ENCODE measurements at places on chromosomes 1 and 21. TPM values are rescaled to one million over a fixed set of nuclear protein-coding genes. Genes with fewer than 3 reads are reported as not detected.

SAMD11 gene
- total RNA-seq, result 51.8 TPM

- no peak for DNase-seq
- H3K4me1 ChIP-seq, result no peaks in the 10 kb centered on the region
- no peak overlapping the region for H3K4me3 ChIP-seq
- H3K36me3 ChIP-seq, result no peaks in the 10 kb centered on the region
- no peaks in the 10 kb centered on the region for H3K27me3 ChIP-seq
Measured at GRCh38 chr1:92274939-92275338, 23.8 kb downstream of the GLMN start.

- no peak for DNase-seq
- no peaks in the 10 kb centered on the region for H3K27me3 ChIP-seq
- no peak overlapping the region for H3K27ac ChIP-seq
Measured at GRCh38 chr1:59498640-59499039, 201.7 kb downstream of the FGGY start.

GRCh38 chr1:205589046-205589445 is 42.8 kb downstream of the ELK4 start:
- H3K27me3 ChIP-seq, result no peaks in the 10 kb centered on the region
- no peak overlapping the region for H3K4me3 ChIP-seq
- no peaks in the 10 kb centered on the region for H3K4me1 ChIP-seq
- DNase-seq, result no peak
- no peak overlapping the region for H3K27ac ChIP-seq
- no peaks in the 10 kb centered on the region for H3K36me3 ChIP-seq

GRCh38 chr1:117608115-117608615 is 2.3 kb downstream of the TENT5C start:
- H3K4me3 ChIP-seq, result peak overlapping the region; percentile 20
- no peaks in the 10 kb centered on the region for H3K27me3 ChIP-seq
- H3K36me3 ChIP-seq, result no peaks in the 10 kb centered on the region
- peak overlapping the region; percentile 29 for H3K27ac ChIP-seq
- H3K4me1 ChIP-seq, result peaks cover 34% of the 10 kb centered on the region

GRCh38 chr1:231603598-231604275 is 22.9 kb upstream of the DISC1 start:
- peak; percentile 54 for DNase-seq
- no peaks in the 10 kb centered on the region for H3K4me1 ChIP-seq
- H3K36me3 ChIP-seq, result no peaks in the 10 kb centered on the region
- H3K27me3 ChIP-seq, result no peaks in the 10 kb centered on the region

GRCh38 chr1:101239095-101240040 is 2.5 kb downstream of the S1PR1 start:
- no peak overlapping the region for H3K4me3 ChIP-seq
- no peaks in the 10 kb centered on the region for H3K36me3 ChIP-seq
- H3K27ac ChIP-seq, result no peak overlapping the region
- H3K4me1 ChIP-seq, result no peaks in the 10 kb centered on the region

AKNAD1 gene
- 0.26 TPM for total RNA-seq

MLLT11 gene
- total RNA-seq, result 5.0 TPM

SLC35F3 gene
- total RNA-seq, result 19.1 TPM

- no peaks in the 10 kb centered on the region for H3K4me1 ChIP-seq
- no peak overlapping the region for H3K4me3 ChIP-seq
- H3K36me3 ChIP-seq, result no peaks in the 10 kb centered on the region
- H3K27ac ChIP-seq, result no peak overlapping the region
Measured at GRCh38 chr1:194252199-194252598, 1065.8 kb upstream of the B3GALT2 start.

PGLYRP3 gene
- not detected for total RNA-seq

- H3K36me3 ChIP-seq, result no peaks in the 10 kb centered on the region
- H3K4me3 ChIP-seq, result no peak overlapping the region
- H3K4me1 ChIP-seq, result no peaks in the 10 kb centered on the region
Measured at GRCh38 chr1:228022571-228023293, 15.9 kb downstream of the WNT3A start.

DNA sequence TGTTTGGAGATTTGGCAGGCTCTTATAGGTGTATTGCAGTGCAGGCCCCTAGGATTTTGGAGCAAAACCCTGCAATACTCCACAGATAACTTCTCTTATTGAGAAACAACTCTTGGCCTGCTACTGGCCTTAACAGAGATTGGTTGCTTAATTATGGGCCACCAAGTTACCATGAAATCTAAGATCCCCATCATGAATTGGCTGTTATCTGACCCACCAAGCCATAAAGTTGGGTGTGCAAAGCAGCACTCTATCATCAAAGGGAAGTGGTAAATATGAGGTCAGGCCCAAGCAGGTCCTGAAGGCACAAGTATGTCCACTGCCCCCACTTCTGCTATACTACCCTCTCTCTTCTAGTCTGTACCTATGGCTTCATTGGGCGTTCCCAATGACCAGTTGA is 130.0 kb upstream of the TNFSF4 start:
- H3K4me3 ChIP-seq, result no peak overlapping the region
- H3K36me3 ChIP-seq, result no peaks in the 10 kb centered on the region
- no peaks in the 10 kb centered on the region for H3K4me1 ChIP-seq
- no peaks in the 10 kb centered on the region for H3K27me3 ChIP-seq

FBLIM1 gene
- 4.3 TPM for total RNA-seq

C1orf87 gene
- not detected for total RNA-seq

DNA sequence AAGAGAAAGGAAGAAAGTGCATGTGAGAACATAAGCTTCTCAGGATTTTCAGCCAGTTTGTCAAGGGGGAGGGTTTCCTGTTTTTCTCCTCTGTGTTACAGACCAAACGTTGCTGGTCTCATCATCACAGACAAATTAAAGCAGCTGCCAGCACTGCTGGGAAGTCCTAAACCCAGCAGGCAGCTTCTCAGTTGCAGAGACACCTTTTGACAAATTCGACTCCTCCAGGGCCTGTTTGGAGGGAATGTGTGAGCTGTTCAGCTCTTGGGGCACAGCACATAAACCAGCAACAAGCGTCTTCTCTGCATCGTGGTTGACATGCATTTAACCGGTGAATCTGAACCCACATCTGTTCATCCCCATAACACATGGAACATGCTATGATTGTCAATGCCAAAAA is 454.6 kb upstream of the RUNX1 start:
- H3K27me3 ChIP-seq, result no peaks in the 10 kb centered on the region
- H3K4me1 ChIP-seq, result no peaks in the 10 kb centered on the region
- H3K4me3 ChIP-seq, result no peak overlapping the region
- DNase-seq, result no peak
- H3K36me3 ChIP-seq, result no peaks in the 10 kb centered on the region
- no peak overlapping the region for H3K27ac ChIP-seq

RBBP4 gene
- 376 TPM for total RNA-seq

WDR64 gene
- total RNA-seq, result not detected

DNA sequence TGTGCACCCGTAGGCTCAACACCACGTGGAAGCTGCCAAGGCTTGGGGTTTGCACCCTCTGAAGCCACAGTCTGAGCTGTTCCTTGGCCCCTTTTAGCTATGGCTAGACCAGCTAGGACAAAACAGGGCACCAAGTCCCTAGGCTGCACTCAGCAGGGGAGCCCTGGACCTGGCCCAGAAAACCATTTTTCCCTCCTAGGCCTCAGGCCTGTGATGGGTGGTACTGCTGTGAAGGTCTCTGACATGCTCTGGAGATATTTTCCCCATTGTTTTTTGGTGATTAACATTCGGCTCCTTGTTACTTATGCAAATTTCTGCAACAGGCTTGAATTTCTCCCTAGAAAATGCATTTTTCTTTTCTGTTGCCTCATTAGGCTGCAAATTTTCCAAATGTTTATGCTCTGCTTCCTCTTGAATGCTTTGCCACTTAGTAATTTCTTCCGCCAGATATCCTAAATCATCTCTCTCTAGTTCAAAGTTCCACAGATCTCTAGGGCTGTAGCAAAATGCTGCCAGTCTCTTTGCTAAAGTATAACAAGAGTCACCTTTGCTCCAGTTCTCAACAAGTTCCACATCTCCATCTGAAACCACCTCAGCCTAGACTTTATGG is 69.0 kb upstream of the KRTAP19-8 start:
- H3K4me1 ChIP-seq, result no peaks in the 10 kb centered on the region
- H3K27ac ChIP-seq, result no peak overlapping the region
- H3K27me3 ChIP-seq, result no peaks in the 10 kb centered on the region
- no peak for DNase-seq

RNU1-2 gene
- total RNA-seq, result 1,290 TPM

GRCh38 chr1:52920791-52921291 is 699 bp downstream of the ECHDC2 start:
- DNase-seq, result no peak
- H3K4me3 ChIP-seq, result peak overlapping the region; percentile 62
- no peaks in the 10 kb centered on the region for H3K27me3 ChIP-seq
- H3K27ac ChIP-seq, result peak overlapping the region; percentile 74
- H3K36me3 ChIP-seq, result no peaks in the 10 kb centered on the region

LRRC3 gene
- total RNA-seq, result 3.3 TPM

DNA sequence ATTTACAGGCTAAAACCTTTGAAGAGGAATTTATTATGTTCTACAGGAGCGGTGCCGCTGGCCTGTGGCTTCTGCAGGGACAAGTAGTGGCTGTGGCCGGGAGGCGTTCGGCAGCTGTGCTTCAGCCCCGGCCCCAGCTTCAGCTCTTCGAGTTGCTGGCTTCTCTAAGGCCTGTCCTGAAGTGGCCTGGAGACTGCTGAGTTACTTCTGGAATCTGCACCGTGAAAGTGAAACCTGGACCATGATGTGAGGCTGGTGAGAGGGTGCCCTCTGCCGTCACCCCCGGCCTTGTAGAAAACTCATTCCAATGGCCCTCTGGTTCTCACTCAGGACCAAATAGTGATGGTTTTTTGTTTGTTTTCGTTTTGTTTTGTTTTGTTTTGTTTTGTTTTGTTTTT is 48.1 kb downstream of the PRKCZ start:
- no peak for DNase-seq
- H3K27ac ChIP-seq, result no peak overlapping the region
- H3K36me3 ChIP-seq, result no peaks in the 10 kb centered on the region
- no peak overlapping the region for H3K4me3 ChIP-seq
- H3K27me3 ChIP-seq, result no peaks in the 10 kb centered on the region

DNA sequence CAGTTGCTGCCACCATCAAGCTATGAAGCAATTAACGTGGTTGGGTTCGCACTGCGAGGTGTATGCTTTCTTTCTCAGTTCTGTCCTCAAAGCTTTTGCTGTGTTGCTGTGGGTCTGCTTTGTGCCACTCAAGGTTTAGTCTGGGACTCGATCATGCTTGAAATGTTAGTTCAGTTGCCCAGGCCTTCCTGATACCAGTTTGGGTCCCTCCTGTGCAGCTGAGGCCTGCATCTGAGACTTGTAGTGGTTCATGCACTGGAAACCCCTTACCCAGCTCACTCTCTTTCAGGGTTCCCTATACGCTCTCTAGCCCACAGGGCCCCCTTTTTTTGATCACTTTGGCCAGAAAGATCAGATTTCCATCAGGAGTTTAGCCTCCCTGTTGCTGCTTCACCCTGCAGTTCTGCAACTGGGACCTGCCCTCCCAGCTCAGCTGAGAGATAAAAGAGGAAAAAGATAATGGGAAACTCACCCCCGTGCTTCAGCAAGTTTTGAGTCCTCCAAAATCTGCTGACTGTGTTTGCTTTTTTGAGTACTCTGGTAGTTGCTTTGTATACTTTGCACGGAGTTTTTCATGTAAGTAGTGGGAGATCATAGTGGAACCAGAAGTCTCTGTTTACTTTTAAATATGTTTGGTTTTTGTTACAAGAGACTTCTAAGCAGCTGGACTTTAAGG is 317.0 kb downstream of the HHAT start:
- H3K4me3 ChIP-seq, result no peak overlapping the region
- no peak overlapping the region for H3K27ac ChIP-seq
- H3K4me1 ChIP-seq, result no peaks in the 10 kb centered on the region
- H3K27me3 ChIP-seq, result no peaks in the 10 kb centered on the region
- DNase-seq, result no peak

DNA sequence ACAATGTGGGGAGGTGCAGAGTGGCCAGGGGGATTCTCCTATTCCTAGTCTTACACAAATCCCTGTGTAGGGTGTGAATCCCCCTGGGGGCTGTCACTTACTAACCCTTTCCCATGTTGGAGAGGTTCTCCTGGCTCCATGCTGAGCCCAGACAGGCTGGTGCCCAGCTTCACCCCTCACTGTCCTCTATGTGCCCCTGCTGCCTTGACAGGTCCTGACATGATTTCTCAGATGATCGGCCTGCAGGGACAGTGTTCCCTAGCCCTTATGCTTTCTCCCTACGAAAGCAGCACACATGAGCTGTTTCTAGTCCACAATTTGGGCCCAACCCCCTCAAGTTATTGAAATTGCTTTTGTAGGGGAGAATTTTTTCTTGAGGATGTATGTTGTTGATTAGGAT is 68.9 kb upstream of the FAM78B start:
- H3K4me3 ChIP-seq, result no peak overlapping the region
- no peaks in the 10 kb centered on the region for H3K4me1 ChIP-seq
- no peaks in the 10 kb centered on the region for H3K36me3 ChIP-seq
- no peaks in the 10 kb centered on the region for H3K27me3 ChIP-seq
- no peak for DNase-seq

- H3K27me3 ChIP-seq, result no peaks in the 10 kb centered on the region
- no peak overlapping the region for H3K27ac ChIP-seq
- no peak for DNase-seq
- H3K4me3 ChIP-seq, result no peak overlapping the region
- no peaks in the 10 kb centered on the region for H3K4me1 ChIP-seq
Measured at GRCh38 chr1:213783893-213784292, 203.9 kb upstream of the PROX1 start.

- no peak overlapping the region for H3K4me3 ChIP-seq
- no peak overlapping the region for H3K27ac ChIP-seq
- H3K4me1 ChIP-seq, result no peaks in the 10 kb centered on the region
- H3K36me3 ChIP-seq, result no peaks in the 10 kb centered on the region
- H3K27me3 ChIP-seq, result no peaks in the 10 kb centered on the region
Measured at GRCh38 chr1:234262007-234262753, 111.1 kb upstream of the COA6 start.

- no peak overlapping the region for H3K27ac ChIP-seq
- H3K4me1 ChIP-seq, result no peaks in the 10 kb centered on the region
- H3K36me3 ChIP-seq, result no peaks in the 10 kb centered on the region
- DNase-seq, result no peak
- no peaks in the 10 kb centered on the region for H3K27me3 ChIP-seq
Measured at GRCh38 chr21:45639206-45640000, 4.1 kb upstream of the PCBP3 start.

GRCh38 chr1:231856894-231857293 is 230.3 kb downstream of the DISC1 start:
- H3K36me3 ChIP-seq, result no peaks in the 10 kb centered on the region
- no peak overlapping the region for H3K4me3 ChIP-seq
- H3K27me3 ChIP-seq, result no peaks in the 10 kb centered on the region
- no peak overlapping the region for H3K27ac ChIP-seq
- no peak for DNase-seq
- H3K4me1 ChIP-seq, result no peaks in the 10 kb centered on the region

GBP4 gene
- 3.3 TPM for total RNA-seq

CD34 gene
- total RNA-seq, result 0.15 TPM

GRCh38 chr1:207805841-207806421 is 54.1 kb downstream of the CD46 start:
- no peak overlapping the region for H3K27ac ChIP-seq
- H3K27me3 ChIP-seq, result no peaks in the 10 kb centered on the region
- no peaks in the 10 kb centered on the region for H3K36me3 ChIP-seq
- H3K4me1 ChIP-seq, result no peaks in the 10 kb centered on the region
- no peak for DNase-seq

AQP10 gene
- not detected for total RNA-seq

GRCh38 chr1:206967096-206967849 is 3.0 kb downstream of the FCAMR start:
- DNase-seq, result no peak
- no peaks in the 10 kb centered on the region for H3K36me3 ChIP-seq
- no peaks in the 10 kb centered on the region for H3K4me1 ChIP-seq
- no peak overlapping the region for H3K27ac ChIP-seq
- H3K27me3 ChIP-seq, result peaks cover 13% of the 10 kb centered on the region
- no peak overlapping the region for H3K4me3 ChIP-seq
